ENCODE measurements at places on chromosomes 11 and 22.

GRCh38 chr11:32056438-32056837 lies 34.4 kb upstream of the RCN1 start:
- DNase-seq = peak; percentile 12

GRCh38 chr11:126601136-126601535 lies 245.7 kb downstream of the ST3GAL4 start:
- DNase-seq = no peak

GRCh38 chr11:113841691-113842090 lies 33.7 kb downstream of the USP28 start:
- DNase-seq = no peak

DNA sequence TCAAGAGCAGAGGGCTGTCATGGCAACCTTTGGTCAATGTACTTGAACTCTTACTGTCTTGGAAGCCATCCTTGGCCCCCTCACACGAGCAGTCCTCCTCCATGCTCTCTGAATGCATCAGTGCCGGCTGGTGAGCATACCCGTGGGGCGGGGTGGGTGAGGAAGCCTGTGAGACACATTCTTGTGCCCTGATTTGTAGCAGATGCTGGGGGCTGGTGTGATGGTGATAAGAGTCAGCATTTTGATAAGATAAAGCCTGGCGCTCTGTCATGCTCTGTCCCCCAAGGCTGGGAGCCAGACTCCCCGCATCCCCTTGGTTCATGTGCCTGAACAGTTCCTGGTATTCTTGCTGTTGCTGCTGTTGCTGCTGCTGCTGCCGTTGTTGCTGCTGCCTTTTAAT lies 20.5 kb upstream of the APOA1 start:
- DNase-seq = no peak

- DNase-seq = no peak
Measured at GRCh38 chr22:36447632-36448031, 33.8 kb downstream of the TXN2 start.

DNA sequence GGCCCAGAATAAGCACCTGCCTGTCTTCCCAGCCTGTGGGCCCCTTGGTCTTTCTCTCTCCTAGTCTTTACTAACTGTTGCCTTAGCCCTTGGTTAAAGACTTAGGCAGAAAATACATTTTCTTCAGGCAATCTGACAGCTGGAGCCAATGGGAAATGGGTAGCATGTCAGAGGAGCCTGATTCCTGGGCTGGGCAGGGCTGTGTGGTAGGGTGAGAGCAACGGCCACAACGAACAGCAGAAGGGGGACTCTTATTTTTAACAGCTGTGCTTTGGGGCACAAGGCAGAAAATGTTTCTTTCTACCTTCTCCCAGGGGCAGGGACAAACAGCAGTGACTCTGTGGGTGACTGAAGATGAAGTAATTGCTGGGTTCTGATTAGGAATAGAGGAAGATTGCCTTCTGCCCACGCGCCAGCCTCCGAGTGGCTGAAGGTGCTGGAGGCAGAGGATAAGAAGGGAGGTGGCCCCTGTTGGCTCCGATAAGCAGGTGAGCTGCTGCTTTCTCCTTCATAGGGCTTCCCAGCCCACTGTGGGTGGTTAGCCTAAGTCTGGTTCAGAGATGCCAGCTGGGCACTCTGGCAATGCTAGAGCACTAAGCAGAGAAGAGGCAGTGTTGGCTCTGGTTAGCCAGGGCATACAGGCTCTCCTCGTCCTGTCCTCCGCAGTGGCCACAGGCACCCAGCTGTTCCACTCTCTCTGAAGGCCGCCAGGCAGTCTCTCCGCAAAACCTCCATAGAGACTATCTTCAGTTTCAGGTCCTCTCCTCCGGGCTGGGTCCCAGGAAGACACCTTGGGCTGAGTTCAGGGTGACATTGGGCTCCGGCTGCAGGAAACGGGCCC lies 1.5 kb downstream of the YPEL4 start:
- DNase-seq = no peak

DNA sequence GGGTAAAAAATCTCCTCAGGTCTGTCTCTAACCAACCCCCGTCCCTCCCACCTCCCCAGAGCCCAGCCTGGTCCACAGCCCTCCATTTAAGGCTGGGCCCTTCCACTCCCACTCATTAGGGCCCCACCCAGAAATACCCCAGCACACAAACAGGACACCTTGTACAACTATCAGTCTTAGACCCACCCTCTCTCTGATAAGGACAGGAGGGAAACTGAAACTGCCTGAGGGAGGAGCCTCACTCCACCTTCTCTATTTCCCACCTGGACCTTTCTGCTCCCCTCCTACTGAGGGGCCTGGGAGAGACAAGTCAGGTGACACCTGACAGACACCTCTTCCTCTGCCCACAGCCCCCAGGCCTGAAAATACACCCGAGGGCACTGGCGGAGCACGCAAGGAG lies 90.2 kb downstream of the PLEKHA7 start:
- no peak for DNase-seq

DNA sequence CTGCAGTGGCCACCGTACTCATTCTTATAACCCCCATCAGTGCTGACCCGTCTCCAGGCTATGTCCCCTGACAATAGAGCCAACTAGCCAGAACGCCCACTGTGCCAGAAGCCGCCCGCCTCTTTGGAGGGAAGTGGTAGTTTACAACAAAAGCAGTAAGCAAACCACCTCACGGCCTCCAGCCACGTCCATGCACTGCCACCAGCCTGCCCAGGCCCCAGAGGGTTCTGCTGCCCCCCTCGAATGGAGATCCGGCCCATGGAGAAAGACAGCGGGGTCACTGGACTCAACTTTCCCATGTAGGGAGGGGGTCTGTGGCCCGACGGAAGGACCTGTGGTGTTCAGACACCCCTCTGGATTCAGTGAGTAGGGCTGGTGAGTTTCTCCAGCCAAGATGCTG lies 340.3 kb downstream of the CTTN start:
- DNase-seq = no peak

DNA sequence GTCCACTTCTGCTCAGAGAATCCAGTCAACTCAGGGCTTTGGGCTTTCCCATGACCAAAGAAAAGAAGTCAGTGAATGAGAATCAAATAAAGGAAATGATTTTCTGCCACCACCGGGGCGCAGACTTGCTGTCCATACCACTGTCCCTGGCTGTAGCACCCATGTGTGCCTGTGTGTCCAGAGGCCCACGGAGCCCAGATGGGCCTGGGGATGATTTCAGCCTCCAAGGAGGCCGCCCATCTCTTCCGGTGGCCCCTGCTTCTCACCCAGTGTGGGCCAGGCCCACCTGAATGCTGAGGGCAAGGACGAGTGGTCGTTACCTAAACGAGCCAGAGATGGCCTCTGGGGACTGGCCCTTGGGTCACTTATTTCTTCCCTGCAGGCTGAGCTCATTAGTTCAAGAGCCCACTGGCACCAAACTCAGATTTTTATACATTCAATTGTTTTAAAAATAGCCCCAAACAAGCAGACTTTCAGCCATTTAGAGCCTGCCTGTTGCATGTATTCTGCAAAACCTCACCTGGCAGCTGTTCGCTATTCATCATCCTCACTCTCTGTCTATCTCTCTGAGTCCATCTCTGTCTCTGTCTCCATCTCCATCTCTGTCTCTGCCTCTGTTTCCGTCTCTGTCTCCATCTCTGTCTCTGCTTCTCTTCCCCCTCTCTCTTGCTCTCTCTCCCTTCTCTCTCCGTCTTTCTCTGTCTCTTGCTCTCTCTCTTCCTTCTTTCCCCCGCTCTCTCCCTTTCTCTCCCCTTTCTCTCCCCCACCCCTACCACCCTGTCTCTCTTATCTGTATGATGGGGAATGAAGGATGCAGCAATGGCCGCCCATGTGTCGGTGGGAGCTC lies 24.2 kb downstream of the KRTAP5-5 start:
- DNase-seq = no peak

GRCh38 chr11:69999721-70000120 lies 78.4 kb upstream of the ANO1 start:
- no peak for DNase-seq

GRCh38 chr11:17894929-17895658 lies 117.8 kb downstream of the SERGEF start:
- DNase-seq = no peak

DNA sequence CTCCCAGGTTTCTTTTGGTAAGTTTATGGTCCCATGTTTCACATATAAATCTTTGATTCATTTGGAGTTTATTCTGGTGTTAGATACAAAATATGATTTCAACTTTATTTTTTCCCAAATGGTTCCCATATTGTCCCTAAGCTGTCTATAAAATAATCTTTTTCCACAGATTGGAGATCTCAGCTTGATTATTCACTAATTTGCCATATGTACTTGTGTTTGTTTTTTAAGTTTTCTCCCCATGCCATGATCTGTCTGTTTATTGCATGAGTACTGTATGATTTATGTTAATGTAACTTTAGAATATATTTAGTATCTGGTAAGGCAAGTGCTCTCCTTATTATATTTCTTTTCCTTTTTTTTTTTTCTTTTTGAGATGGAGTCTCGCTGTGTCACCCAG lies 19.9 kb upstream of the CLMP start:
- DNase-seq = no peak

DNA sequence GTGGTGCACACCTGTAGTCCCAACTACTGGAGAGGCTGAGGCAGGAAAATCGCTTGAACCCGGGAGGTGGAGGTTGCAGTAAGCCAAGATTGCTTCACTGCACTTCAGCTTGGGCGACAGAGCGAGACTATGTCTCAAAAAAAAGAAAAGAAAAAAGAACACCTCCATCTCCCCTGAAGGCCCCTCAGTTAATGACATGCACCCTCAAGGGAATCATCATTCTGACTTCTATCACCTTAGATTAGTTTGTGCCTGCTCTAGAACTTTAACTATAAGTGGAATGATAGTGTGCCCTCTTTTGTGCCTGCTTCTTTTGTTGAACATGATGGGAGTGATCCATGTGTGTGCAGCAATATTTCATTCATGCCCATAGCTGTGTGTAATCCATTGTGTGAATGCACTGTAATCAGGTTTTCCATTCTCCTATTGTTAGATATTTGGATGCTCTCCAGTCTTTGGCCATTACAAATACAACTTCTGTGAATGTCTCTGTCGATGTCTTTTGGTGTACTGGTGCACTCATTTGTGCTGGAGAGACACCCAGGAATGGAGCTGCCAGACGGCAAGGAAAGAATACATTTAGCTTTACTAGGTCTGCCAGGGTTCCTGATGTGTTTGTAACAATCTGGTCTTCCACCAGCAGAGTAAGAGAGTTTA lies 883 bp upstream of the VPREB3 start:
- no peak for DNase-seq

GRCh38 chr11:87258171-87258833 lies 220.6 kb downstream of the TMEM135 start:
- no peak for DNase-seq

GRCh38 chr22:27804470-27805297 lies 3.1 kb upstream of the MN1 start:
- DNase-seq = peak; percentile 42

DNA sequence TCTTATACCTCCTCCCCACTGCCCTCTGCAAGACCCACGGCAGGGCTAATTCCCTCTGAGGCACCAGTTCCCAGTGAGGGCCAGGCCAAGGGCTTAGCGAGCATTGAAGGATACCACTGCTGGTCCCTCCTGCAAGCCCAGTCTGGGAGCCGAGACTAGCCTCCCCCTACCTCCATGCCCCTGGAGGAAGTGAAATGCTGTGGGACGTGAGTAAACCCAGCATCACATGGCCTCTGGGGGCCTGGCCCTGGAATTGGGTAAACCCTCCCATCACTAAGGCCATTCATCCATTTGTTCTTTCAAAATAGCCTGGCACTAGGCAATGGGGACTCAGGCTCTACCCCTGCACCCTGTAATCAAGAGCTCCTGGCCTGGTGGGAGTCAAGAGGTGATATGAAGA lies 24.7 kb downstream of the ARAP1 start:
- no peak for DNase-seq

- DNase-seq = no peak
Measured at GRCh38 chr11:62853279-62853965, 14.0 kb upstream of the WDR74 start.

DNA sequence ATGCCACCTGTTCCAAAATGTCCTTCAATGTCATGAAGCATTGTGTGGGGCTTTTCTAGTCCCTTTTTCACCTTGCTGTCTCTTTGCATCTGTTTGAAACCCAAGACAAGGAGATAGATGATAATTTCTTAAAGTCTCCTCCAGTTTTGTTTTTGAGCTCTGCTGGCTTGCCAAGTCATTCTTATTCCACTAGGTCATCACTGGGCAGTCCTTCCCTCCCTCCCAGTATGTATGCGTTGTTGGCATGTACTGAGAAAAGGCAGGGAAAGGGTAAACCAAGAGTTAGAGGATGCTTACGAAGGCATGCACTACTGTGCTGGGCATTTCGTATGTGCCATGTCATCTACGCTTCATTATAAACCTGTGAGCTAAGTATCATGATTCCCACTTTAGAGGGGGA lies 78.6 kb downstream of the PARVA start:
- DNase-seq = peak; percentile 70

DNA sequence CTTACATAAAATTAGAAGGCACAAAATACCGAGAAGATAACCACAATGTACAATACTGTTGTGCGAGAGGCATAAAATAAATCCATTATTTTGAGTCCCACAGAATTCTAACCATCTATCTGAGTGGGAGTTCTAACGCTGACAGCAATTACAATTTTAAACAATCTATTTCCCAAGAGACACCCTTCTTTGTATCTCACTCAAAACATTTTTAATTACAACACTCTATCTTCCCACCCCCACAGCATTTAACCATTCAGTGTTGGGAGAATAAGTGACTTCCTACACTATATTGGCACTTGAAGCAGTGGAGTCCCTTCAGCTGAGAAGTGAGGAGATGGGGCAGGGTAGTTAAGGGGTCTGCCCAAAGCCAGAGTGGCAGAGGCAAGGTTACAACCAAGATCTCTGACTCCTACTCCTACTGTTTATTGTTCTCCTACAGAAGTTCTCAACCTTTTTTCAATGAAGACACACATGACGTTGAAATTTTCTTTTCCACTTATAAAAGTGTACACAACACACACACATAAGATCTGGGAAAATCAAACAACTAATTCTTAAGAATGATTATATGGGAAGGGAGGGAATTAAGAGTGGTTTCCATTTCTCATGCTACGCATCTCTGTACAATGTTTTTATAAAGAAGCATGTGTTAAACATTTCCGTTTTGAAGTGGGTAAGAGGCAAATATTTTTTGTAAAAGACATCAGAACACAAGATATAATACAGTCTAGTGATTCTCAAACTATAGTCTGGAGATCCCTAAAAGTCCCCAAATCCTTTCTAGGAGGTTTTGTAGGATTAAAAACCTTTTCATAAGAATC lies 10.9 kb downstream of the SLC25A17 start:
- no peak for DNase-seq

DNA sequence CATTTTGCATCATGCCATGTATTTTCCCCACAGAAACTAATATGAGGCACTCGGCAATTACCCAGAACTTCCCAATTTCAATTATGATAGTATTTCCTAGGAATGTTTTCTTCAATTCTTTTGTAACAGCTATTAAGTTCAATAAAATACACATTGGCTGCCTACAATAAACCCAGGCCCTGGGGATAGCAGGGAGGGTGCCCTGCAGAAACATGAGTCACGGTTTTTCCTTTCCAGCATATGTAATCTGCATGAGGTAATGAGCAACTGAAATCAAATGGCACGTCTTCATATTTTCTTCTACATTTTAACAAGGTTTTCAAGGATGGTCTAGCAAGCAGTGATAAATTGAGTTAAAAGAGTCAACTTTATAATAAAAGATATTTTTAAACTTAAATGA lies 32.0 kb downstream of the GUCY1A2 start:
- peak; percentile 63 for DNase-seq

GRCh38 chr11:124752471-124753102 lies 532 bp upstream of the VSIG2 start:
- DNase-seq = no peak

All from HCEC 1CT (cell line).